Activated naive CD8-positive, alpha-beta T cell treated with anti-CD3 and anti-CD28 coated beads for 36 hours (primary cell): ENCODE measurements at places on chromosomes 1 and 21. TPM values are rescaled to one million over a fixed set of nuclear protein-coding genes. Genes with fewer than 3 reads are reported as not detected.

The OR2L8 gene
- not detected for total RNA-seq

The CDCP2 gene
- total RNA-seq, result not detected

The GPR161 gene
- total RNA-seq, result 0.30 TPM

The TRAF3IP3 gene
- total RNA-seq, result 204 TPM

The ZFP69 gene
- 4.6 TPM for total RNA-seq

The KLHDC8A gene
- not detected for total RNA-seq

The GSTM1 gene
- not detected for total RNA-seq

The LENEP gene
- total RNA-seq, result 0.66 TPM

DNA sequence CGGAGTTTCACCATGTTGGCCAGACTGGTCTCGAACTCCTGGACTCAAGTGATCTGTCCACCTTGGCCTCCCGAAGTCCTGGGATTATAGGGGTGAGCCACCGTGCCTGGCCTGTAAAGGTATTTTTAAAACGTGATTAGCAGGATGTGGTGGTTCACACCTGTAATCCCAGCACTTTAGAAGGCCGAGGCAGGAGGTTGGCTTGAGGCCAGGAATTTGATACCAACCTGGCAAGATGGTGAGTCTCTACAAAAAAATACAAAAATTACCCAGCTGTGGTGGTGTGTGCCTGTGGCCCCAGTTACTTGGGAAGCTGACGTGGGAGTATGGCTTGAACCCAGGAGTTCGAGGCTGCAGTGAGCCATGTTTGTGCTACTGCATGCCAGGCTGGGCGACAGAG lies 43.3 kb upstream of the SOD1 start:
- no peak overlapping the region for H3K4me3 ChIP-seq
- DNase-seq, result no peak
- no peak overlapping the region for H3K27ac ChIP-seq
- peaks cover 3% of the 10 kb centered on the region for H3K27me3 ChIP-seq
- H3K4me1 ChIP-seq, result peaks cover 2% of the 10 kb centered on the region

- DNase-seq, result no peak
- H3K27me3 ChIP-seq, result peaks cover 22% of the 10 kb centered on the region
- no peak overlapping the region for H3K27ac ChIP-seq
Measured at GRCh38 chr1:162161916-162162550, 92.5 kb downstream of the NOS1AP start.

DNA sequence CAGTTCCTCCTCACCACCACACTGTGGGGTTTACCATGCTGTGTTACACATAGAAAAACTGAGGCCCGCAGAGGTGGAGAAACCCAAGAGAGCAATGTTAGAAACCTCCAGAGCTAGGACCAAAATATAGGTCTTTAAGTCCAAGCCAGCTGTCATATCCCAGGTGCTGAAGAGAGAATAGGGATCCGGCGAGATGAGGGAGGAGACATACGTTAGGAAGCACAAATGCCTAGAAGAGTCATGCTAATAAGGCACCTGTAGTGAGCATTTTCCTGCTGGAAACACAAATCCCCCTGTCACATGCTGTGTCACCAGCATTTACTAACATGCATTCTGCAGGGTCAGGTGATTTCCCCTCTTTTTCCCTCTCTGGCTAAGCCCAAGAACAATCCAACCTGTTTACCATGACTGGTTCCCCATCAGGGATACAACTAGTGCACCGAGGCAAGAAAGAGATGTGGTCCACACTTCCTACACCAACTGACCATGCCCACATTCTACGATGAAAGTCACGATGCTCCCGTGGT lies 168.6 kb upstream of the CAMK1G start:
- H3K27me3 ChIP-seq, result peaks cover 31% of the 10 kb centered on the region
- H3K4me1 ChIP-seq, result no peaks in the 10 kb centered on the region
- no peak overlapping the region for H3K27ac ChIP-seq
- no peak for DNase-seq
- H3K36me3 ChIP-seq, result no peaks in the 10 kb centered on the region
- no peak overlapping the region for H3K4me3 ChIP-seq

GRCh38 chr1:155983191-155984024 lies 5.1 kb upstream of the ARHGEF2 start:
- peak overlapping the region; percentile 11 for H3K27ac ChIP-seq
- H3K4me1 ChIP-seq, result peaks cover 42% of the 10 kb centered on the region
- H3K27me3 ChIP-seq, result no peaks in the 10 kb centered on the region
- no peak for DNase-seq

DNA sequence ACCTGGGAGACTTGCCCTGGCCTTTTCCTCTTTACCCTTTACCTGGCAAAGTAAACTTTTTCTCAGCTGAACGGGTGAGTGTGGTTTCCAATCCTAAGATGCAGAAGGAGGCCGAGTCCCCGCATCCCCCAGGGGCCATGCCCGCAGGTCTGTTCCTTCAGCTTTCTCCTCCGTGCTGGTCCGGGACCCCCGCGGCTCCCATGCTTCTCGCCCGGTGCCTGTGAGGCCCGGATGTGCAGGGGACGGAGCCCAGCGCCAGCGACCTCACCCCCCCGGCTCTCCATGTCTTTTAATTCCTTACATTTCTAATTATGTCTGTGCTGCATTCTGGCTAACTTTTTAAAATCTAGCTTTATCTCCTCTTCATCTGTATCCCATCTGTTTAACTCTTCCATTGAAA lies 21.5 kb upstream of the SCYL3 start:
- no peaks in the 10 kb centered on the region for H3K4me1 ChIP-seq
- H3K27ac ChIP-seq, result no peak overlapping the region
- peaks cover 2% of the 10 kb centered on the region for H3K36me3 ChIP-seq
- no peak overlapping the region for H3K4me3 ChIP-seq
- no peak for DNase-seq

DNA sequence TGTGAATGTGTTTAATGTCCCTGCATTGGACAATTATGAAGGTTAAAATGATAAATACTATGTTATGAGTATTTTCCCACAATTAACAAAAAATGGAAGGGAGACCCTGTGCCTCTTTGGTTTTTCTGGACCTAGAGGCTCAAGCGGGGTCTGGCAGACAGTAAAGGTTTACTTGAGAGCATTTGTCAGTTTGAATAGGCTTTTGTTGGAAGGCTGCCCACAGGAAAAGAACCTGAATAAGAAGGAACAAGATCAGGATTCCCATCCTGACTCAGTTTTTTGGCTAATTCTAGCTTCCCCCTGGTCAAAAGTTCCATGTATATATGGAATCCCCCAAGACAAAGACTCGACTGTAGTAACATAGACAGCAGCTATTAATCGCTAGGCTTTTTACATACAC lies 150.9 kb upstream of the JUN start:
- H3K4me3 ChIP-seq, result no peak overlapping the region
- H3K36me3 ChIP-seq, result no peaks in the 10 kb centered on the region
- peaks cover 24% of the 10 kb centered on the region for H3K4me1 ChIP-seq
- H3K27me3 ChIP-seq, result no peaks in the 10 kb centered on the region
- DNase-seq, result no peak

DNA sequence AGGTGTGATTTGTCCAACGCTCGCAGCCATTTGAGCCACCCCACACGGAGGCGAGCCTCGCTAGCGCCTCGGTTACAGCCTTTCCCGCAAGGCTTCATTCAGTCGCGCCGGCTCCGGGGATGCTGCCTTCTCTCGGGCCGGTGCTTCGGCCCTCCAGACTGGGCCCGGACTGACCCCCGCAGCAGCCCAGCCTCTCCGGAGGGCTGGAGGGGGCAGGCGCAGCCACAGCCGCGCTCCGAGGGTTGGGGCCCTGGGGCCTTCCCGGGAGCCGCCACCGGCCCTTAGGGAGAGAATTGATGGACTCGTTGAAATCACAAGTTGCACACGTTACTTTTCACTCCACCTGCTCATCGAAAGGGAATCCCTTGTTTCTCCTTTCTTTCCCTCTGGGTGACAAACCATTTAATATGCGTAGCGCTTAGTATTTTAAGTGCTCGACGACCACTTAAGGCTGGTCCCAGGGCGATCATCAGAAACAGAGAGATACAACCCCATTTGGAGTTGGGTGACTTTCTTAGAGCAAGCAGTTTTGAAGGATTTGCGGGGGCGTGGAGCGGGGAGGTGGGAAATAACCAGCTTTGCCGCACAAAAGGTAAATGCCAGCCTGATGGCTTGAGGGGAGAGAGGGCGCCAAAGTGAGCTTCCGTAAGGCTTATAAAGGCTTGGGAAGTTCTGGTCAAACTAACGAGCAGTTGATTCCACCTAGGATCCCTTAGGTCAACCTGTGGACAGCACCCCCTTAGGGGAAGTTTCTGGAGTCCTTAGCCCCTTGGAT lies 24.6 kb upstream of the ENAH start:
- no peaks in the 10 kb centered on the region for H3K36me3 ChIP-seq
- no peak overlapping the region for H3K4me3 ChIP-seq
- H3K4me1 ChIP-seq, result no peaks in the 10 kb centered on the region
- peaks cover 58% of the 10 kb centered on the region for H3K27me3 ChIP-seq
- DNase-seq, result no peak
- no peak overlapping the region for H3K27ac ChIP-seq

- no peak overlapping the region for H3K27ac ChIP-seq
- no peak for DNase-seq
- H3K27me3 ChIP-seq, result peaks cover 12% of the 10 kb centered on the region
- H3K36me3 ChIP-seq, result no peaks in the 10 kb centered on the region
- H3K4me1 ChIP-seq, result no peaks in the 10 kb centered on the region
- H3K4me3 ChIP-seq, result no peak overlapping the region
Measured at GRCh38 chr1:110561596-110561995, 42.6 kb upstream of the KCNA10 start.

DNA sequence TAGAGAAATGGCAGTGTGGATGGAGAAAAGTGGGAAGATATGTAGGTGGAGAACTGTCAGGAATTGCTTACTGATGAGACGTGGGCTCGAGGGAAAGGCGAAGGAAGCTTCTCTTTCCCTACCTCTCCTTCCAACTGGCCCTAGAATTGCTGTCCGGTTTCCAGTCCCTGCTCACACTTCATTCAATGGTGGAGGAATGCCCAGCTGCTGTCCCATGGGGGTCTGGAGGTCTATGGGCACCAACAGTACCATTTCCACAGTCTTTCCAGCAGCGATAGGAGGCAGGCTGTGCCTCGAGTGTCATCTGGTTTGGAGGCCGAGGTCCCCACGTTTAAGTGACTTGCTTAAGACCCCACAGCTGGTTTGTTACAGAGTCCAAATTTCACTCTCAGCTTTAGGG lies 31.5 kb upstream of the CD1D start:
- peak overlapping the region; percentile 82 for H3K27ac ChIP-seq
- H3K36me3 ChIP-seq, result peaks cover 1% of the 10 kb centered on the region
- H3K4me1 ChIP-seq, result peaks cover 14% of the 10 kb centered on the region
- peak overlapping the region; percentile 78 for H3K4me3 ChIP-seq

DNA sequence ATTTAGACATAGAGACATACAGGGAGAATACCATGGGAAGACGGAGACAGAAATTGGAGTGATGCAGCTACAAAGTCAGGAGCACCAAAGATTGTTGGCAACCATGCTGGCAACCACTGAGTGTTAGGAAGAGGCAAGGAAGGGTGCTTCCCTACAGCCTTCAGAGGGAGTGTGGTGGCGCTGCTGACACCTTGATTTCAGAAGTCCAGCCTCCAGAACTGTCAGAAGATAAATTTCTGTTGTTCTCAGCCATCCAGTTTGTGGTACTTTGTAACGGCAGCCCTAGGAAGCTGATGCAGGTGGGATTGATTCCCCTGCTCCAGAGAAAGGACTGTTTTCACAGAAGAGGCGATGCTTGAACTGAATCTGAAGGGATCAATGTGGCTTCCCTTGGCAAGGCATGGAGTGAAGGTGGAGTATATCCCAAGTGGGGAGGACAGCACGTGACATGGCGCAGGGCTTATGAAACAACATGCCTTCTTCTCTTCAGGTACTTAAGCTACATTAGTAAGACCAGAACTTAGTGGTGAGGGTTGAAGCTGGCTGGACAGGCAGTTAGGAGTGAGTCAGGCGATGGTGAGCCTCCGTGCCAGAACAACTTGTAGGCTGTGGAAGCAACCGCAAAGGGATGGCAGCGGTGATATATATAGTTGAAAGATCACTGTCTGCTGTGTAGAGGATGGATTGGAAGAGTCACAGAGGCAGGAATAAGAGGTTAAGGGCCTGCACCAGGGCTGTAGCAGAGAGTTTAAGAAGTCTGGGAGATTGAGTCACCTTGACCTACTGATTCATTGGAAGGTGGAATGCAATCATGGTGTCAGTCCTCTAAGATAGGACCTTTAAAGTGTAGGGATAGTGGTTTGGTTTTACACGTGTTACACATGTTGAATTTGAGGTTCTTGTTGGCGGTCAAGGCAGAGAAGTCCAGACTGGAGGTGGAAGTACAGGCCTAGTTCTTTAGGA lies 2.1 kb downstream of the LEPR start:
- H3K4me3 ChIP-seq, result no peak overlapping the region
- H3K36me3 ChIP-seq, result peaks cover 17% of the 10 kb centered on the region
- no peaks in the 10 kb centered on the region for H3K27me3 ChIP-seq
- DNase-seq, result no peak
- H3K4me1 ChIP-seq, result peaks cover 12% of the 10 kb centered on the region

- DNase-seq, result no peak
- H3K36me3 ChIP-seq, result no peaks in the 10 kb centered on the region
- no peaks in the 10 kb centered on the region for H3K4me1 ChIP-seq
- H3K27ac ChIP-seq, result no peak overlapping the region
Measured at GRCh38 chr1:226616636-226617035, 68.1 kb downstream of the STUM start.

GRCh38 chr1:85584264-85584781 lies 3.8 kb downstream of the CCN1 start:
- no peak overlapping the region for H3K4me3 ChIP-seq
- H3K27ac ChIP-seq, result no peak overlapping the region
- peaks cover 3% of the 10 kb centered on the region for H3K36me3 ChIP-seq
- H3K27me3 ChIP-seq, result peaks cover 53% of the 10 kb centered on the region

DNA sequence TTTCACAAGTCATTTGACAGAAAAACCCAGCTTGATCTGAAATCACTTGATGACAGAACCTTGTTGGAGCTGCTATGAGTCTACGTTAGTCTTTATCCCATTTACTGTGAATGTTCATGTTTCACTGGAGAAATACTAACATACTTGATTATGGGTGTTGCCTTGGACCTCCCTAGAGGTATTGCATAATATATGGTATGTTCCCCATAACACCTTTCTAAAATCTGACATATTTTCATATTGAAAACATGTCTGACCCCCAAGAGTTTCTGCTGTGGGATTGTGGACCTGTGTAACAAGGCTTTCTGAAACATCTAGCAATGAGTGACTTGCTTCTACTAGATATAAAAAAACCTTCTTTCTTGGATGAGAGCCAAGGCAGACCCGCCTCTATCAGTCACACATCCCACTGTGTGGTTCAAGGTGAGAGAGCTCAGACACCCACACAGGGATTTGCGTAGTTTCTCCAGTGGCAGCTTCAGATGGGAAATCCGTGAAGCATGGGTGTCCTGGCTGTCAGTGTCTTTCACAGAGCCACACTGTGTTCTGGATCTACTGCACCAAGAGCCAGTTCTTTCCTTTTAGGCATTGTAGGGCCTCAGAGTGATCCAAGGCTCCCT lies 4.6 kb downstream of the NENF start:
- no peaks in the 10 kb centered on the region for H3K27me3 ChIP-seq
- no peak overlapping the region for H3K4me3 ChIP-seq
- H3K4me1 ChIP-seq, result peaks cover 21% of the 10 kb centered on the region
- H3K36me3 ChIP-seq, result peaks cover 2% of the 10 kb centered on the region
- DNase-seq, result peak; percentile 7
- no peak overlapping the region for H3K27ac ChIP-seq

- no peaks in the 10 kb centered on the region for H3K4me1 ChIP-seq
- no peak for DNase-seq
- no peak overlapping the region for H3K27ac ChIP-seq
- H3K4me3 ChIP-seq, result no peak overlapping the region
Measured at GRCh38 chr1:222105393-222105737, 363.5 kb upstream of the DUSP10 start.

- DNase-seq, result no peak
- H3K4me1 ChIP-seq, result peaks cover 6% of the 10 kb centered on the region
- H3K27me3 ChIP-seq, result no peaks in the 10 kb centered on the region
- H3K27ac ChIP-seq, result no peak overlapping the region
- peaks cover 29% of the 10 kb centered on the region for H3K36me3 ChIP-seq
- H3K4me3 ChIP-seq, result no peak overlapping the region
Measured at GRCh38 chr1:232990176-232991128, 40.0 kb downstream of the NTPCR start.
